H9 (cell line): ENCODE measurements at places on chromosomes 2 and 18. TPM values are rescaled to one million over a fixed set of nuclear protein-coding genes. Genes with fewer than 3 reads are reported as not detected.

DNAJC5G gene
- total RNA-seq, result 0.37 and 0.44 TPM in 2 replicates

C2orf15 gene
- 5.6 and 6.2 TPM in 2 replicates for total RNA-seq

KIF1A gene
- total RNA-seq, result 188 and 204 TPM in 2 replicates

CROCC2 gene
- not detected in 2 replicates for total RNA-seq

DNA sequence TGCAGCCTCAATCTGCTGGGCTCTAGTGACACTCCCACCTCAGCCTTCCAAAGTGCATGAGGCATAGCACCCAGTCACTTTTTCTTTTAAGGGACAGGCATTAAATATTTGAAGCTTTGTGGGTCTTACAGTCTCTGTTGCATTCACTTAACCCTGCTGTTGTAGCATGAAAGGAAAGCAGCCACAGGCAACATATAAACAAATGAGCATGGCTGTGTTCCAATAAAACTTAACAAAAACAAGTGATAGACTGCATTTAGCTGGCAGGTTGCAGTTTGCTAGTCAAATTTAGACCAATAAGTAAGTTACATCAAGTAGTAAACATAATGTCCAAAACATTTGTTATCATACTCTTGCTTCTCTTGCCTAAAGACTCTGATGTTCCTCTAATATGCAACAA, 297.3 kb upstream of the MMADHC start:
- no peaks in the 10 kb centered on the region for H3K27me3 ChIP-seq
- DNase-seq, result no peak
- no peaks in the 10 kb centered on the region for H3K4me1 ChIP-seq
- H3K4me3 ChIP-seq, result no peak overlapping the region

DNA sequence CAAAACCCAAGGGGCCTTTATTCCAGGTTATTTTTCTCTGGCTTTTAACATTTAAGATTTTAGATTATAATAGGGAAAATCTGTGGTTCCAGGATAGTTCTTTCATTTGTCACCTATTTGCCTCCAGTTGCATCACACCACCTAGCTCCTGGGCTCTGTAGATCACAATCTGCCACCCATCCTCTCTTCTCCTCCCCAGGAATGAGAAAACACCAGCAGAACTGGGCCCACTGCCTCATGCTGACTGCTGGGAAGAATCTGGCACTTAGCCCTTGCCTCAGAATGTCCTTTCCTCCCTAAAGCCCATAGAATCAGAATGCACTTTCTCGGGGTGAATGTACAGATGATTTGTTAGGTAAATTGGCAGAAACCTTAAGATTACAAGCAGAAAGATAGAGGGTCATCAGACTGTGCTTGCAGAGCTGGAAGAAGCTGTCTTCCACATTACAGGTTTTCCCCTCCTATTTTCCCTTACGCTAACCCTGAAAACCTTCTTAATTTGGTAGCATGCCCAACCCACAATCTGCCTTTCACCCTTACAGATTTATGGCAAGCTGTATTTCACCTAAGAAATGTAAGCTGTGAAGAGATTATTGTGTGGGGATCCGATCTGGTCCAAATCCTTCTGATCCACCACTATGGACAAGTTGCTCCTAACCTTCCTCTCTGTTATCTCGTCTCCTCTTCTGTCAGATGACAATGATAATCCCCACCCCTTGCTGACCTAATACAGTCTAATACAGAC, 72.6 kb downstream of the LRRC30 start:
- no peaks in the 10 kb centered on the region for H3K27me3 ChIP-seq
- DNase-seq, result no peak
- H3K36me3 ChIP-seq, result peaks cover 14% of the 10 kb centered on the region
- no peak overlapping the region for H3K4me3 ChIP-seq

DNA sequence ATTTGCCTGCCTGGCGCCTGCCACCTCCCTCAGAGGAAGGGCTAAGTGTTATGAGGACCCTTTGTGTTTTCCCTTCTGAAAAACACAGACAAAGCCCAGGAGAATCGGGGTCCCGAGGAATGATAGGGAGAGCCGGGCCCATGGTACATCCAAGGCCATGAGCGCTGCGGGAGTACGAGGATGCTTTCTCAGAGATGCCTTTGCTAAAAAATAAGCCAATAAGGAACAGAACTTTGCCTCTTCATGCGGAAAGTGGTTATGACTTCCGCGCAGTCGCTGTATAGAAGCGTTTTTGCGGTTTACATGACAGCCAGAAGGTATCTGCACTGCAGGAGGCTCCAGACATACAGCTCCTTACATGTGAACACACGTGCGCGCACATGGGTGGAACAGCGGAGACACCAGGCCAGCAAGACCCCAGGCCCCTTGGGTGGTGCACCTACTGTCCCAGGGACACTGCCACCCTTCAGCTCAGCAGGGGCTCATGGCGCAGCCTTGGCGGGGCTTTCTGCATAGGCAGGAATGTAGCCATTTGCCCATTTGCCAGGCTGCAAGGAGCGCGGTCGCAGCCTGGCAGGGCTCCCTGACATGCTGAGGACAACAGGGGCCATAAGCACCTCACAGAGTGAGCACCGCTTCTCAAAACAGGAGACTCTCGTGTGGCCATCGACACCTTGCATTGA, 252.4 kb upstream of the SALL3 start:
- no peaks in the 10 kb centered on the region for H3K36me3 ChIP-seq
- H3K4me1 ChIP-seq, result peaks cover 10% of the 10 kb centered on the region; the same call in 1 of the 2 replicates
- H3K27me3 ChIP-seq, result no peaks in the 10 kb centered on the region
- H3K27ac ChIP-seq, result no peak overlapping the region
- peak; percentile 21 for DNase-seq

DNA sequence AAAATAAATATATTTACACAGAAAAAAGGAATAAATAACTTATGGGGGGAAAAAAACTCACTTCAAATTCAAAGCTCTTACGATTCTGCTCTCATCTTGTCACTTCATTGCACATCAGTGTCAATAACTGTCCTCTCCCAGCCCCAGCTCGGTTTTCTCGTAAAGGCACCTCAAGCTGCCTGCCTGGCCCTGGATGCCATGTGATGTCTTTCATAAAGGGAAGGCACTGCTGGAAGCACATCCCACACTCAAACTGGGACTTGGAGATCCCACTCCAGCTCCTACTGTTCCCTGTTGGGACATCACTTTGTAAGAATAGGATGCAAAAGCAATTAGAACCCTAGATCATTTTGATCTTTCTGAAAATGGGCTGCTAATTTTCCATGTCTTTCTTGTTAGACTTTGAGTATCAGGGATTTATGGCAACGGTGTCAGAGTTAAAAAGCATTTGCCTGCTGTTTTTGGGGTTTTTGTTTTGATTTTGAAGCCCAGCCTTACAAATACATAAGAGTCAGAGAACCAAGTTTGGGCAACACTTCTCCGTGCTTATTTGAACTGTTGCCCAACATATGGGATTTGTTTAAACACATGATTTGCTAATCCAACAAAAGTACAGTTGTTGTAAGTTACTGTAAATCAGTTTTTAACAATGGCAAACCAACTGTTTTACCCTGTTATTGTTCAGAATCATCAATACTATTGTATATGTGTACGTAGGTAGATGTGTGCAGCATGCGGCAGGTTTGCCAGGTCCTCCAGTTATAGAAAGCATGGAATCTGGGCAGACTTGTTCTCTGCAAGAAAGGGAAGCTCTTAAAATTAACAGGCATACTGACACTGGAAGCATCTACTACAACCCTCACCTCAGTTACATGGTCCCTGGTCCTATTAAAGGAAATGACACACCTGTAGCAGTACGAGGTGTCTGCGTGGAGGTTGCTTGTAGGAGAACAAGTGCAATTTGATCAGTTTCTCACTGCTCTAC, 20.6 kb downstream of the SERTAD2 start:
- DNase-seq, result no peak
- H3K4me3 ChIP-seq, result no peak overlapping the region
- H3K27me3 ChIP-seq, result no peaks in the 10 kb centered on the region
- H3K27ac ChIP-seq, result no peak overlapping the region
- peaks cover 23% of the 10 kb centered on the region for H3K36me3 ChIP-seq

DNA sequence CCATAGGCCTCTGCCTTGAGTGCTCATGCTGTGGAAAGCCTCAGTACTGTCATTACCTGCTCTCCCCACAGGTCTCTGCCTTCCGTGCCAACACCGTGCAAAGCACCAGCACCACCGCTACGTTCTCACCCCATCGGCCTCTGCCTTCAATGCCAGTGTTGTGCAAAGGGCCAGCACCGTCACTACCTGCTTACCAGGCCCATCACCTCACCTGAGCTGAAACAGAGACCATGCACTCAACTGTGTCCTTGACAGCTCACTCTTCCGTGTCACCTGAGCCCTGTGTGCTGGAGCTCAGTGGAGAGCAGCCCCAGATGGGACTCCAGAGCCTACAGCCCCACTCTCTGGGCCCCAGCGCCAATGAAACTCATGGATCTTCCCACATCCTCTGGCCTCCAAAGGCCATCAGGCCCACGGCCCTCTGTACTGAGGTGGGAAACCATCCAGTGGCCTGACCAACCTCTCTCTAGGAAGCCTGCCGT, 62.7 kb downstream of the ZNF516 start:
- H3K36me3 ChIP-seq, result peaks cover 5% of the 10 kb centered on the region; the same call in 2 of the 3 replicates
- no peaks in the 10 kb centered on the region for H3K4me1 ChIP-seq
- H3K27me3 ChIP-seq, result no peaks in the 10 kb centered on the region
- H3K27ac ChIP-seq, result no peak overlapping the region
- no peak for DNase-seq

DNA sequence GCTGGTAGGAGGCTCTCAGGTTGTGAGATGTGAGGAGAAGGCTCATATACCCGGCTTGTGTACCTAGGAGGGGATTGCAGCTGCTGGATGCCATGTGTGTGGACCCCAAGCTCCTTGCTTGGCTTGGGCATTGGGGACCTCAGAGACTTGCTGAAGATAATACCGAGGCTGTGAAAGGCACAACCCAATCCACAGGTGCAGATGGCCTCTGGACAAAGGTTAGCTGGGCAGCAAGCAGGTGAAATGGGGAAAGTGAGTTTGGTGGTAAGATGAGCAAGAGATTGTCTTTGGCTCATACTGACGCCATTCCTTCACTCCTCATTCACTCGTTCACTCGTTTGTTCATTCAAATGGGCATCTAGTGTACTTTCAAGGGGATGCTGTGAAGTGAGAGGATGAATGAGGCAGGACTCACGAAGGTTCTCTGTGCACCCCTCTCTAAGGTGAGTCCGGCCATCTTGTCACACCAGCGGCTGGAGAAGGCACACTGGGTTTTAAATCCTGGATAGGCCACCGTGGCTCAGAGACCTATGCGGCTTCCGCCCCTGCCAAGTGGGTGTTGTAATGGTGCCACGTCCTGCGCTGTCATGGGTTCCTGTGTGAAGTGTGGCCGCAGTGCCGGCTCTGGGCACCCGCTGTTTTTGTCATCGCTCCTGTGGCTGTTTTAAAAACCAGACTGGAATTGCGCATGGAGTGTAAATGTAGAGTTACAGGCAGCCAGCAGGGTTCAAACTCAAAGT, 13.7 kb downstream of the FBLN7 start:
- H3K27ac ChIP-seq, result no peak overlapping the region
- H3K4me3 ChIP-seq, result no peak overlapping the region
- H3K36me3 ChIP-seq, result no peaks in the 10 kb centered on the region
- H3K27me3 ChIP-seq, result no peaks in the 10 kb centered on the region
- peaks cover 3% of the 10 kb centered on the region; the same call in 1 of the 2 replicates for H3K4me1 ChIP-seq

DNA sequence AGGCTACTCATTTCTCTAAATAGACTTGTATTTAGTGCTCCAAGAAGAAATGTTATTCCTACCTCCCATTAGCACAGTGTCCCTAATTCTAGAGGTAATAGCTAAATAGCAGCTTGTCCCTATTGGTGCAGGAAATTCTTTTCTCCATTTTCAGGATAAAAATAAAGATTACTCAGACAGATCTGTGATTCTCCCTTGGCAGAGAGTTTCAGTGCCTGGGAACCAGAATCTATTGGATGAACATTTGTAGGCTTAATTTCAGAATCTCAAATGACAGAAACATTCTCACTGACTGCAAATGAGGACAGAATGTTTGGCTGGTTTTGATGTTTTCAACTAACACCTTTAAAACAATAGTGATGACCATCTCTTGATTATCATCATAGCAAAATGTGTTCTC, 33.3 kb upstream of the LGALSL start:
- no peak for DNase-seq
- no peaks in the 10 kb centered on the region for H3K4me1 ChIP-seq
- H3K27me3 ChIP-seq, result no peaks in the 10 kb centered on the region
- no peak overlapping the region for H3K4me3 ChIP-seq

DNA sequence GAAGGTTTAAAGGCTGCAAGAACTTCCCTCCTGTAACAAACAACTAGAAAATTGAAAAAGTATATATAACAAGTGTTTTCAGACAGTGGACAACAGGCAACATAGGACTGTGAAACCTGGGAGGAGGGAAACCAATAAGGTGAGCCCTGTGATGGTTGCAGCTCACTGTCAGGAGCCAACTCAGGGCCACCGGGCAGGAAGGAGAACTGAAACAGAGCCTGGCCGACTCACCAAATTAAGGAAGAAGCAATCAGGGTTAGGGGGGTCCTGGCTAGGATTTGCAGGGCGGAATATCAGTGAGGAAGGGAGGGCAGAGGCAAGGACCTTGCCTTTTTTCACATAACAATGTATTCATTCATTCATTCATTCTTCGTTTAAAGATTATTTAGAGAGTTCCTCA, 21.8 kb upstream of the CNRIP1 start:
- H3K36me3 ChIP-seq, result no peaks in the 10 kb centered on the region
- H3K4me1 ChIP-seq, result no peaks in the 10 kb centered on the region

GRCh38 chr18:79614211-79614955, 65.2 kb upstream of the CTDP1 start:
- peaks cover 3% of the 10 kb centered on the region; the same call in 1 of the 2 replicates for H3K4me1 ChIP-seq
- no peak overlapping the region for H3K4me3 ChIP-seq
- H3K36me3 ChIP-seq, result no peaks in the 10 kb centered on the region
- no peaks in the 10 kb centered on the region for H3K27me3 ChIP-seq

GRCh38 chr18:46407486-46408166, 249.4 kb downstream of the LOXHD1 start:
- H3K4me1 ChIP-seq, result peaks cover 11% of the 10 kb centered on the region
- no peak for DNase-seq
- no peaks in the 10 kb centered on the region for H3K36me3 ChIP-seq
- H3K4me3 ChIP-seq, result no peak overlapping the region
- no peak overlapping the region for H3K27ac ChIP-seq
- H3K27me3 ChIP-seq, result no peaks in the 10 kb centered on the region

DNA sequence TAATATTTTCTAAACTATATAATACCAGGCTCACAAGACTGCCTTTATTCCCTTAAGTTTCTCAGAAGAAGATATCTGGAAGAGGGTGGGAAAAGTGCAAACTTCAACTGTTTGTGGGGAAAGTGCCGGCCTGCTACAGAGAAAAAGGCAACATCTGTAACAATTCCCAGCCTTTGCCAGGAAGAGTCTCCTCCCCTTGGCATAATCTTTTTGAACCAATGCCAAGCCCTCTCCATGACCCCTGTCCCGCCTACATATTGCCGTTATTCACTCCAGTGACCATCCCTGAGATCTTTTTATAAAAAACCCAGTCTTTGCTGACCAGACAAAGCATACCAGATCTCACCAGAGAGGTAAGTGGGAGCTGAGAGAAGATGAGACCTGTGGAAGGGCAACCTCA, at the start of gene REG3G:
REG3G (plus strand) TSS at position 282 of the 400 bp plus-strand sequence. CDS start 392 bp downstream, outside the sequence.
- H3K36me3 ChIP-seq, result no peaks in the 10 kb centered on the region
- DNase-seq, result no peak
- H3K4me1 ChIP-seq, result no peaks in the 10 kb centered on the region
- H3K4me3 ChIP-seq, result no peak within 1 kb of the TSS

DNA sequence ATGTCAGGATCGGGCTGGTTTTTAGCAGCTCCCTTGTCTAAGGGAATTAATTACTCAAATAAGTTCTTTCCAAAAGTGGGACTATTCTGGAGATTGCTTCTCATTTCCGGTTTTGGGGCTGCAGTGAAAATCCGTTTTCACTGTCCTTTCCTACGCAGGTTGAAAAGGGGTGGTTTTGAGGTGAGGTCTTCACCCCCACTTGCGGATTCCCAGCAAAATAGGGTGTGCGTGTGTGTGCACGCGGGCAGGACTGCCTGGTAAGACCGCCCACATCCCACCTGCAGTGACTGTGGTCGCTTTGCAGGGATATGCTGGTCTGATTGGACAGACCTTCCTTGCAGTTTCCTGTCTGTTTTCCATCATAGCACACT, 472 bp upstream of the PLEKHM3 start:
- H3K27ac ChIP-seq, result no peak overlapping the region
- peak; percentile 37 for DNase-seq
- H3K4me1 ChIP-seq, result no peaks in the 10 kb centered on the region; the same call in 1 of the 2 replicates
- H3K4me3 ChIP-seq, result peak overlapping the region; percentile 93
- H3K27me3 ChIP-seq, result no peaks in the 10 kb centered on the region
